Bronchus fibroblast of lung (primary cell): ENCODE measurements at places on chromosomes 5 and 9. TPM values are rescaled to one million over a fixed set of nuclear protein-coding genes. Genes with fewer than 3 reads are reported as not detected.

Gene IFNB1
- total RNA-seq = not detected in 2 replicates

Gene KIF12
- not detected in 2 replicates for total RNA-seq

Gene FGF18
- not detected in 2 replicates for total RNA-seq

Gene OR1Q1
- total RNA-seq = not detected in 2 replicates

Gene GDF9
- total RNA-seq = 0.15 and 0.17 TPM in 2 replicates

Gene PCDHA9
- total RNA-seq = not detected in 2 replicates
